ENCODE measurements at places on chromosomes 3 and 15.

DNA sequence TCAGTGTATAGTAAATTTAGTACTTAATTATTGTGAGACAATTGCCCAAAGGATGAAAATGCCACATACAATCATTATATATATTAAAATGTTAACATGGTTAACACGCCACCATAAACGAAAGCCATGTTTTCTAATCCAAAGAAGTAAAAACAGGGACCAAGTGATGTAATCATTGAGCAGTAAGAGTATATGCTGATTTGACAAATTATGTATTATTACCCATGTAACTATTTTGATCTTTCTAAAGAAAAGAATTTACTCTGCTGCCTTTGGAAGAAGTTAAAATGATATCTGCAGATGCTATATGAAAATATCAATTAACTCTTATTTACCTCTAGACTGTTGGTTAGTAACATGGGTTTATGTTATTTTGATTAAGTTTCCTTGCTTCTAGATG lies 150.2 kb downstream of the NAALADL2 start:
- no peak for DNase-seq

DNA sequence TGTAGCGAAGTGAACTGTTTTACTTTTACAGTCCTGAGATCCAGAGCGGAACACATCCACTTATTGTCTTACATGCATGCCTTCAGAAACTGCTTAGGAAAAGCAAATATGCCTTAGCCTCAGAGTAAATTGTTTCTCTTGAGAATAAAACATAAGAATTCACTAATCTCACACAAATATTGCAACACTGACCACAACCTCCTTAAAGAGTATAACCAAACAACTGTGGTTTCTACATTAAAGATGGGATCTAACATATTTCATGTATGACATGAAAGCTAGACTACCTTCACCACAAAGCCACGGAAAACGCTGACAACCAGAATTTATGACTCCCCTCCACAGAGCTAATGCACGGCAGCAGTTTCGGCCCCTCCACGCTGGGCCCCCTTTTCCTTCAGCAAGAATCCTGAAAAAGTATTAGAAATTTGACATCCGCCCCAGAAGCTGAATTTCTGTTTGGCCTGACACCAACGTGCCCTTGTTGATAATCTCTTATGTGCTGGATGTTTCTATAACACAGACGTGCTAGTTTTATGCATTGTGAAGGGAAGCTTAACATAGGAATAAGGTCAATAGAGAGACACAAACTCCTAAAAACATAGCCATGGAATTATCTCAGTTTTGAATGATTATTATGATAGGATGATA lies 84.6 kb downstream of the GREM1 start:
- DNase-seq = no peak

DNA sequence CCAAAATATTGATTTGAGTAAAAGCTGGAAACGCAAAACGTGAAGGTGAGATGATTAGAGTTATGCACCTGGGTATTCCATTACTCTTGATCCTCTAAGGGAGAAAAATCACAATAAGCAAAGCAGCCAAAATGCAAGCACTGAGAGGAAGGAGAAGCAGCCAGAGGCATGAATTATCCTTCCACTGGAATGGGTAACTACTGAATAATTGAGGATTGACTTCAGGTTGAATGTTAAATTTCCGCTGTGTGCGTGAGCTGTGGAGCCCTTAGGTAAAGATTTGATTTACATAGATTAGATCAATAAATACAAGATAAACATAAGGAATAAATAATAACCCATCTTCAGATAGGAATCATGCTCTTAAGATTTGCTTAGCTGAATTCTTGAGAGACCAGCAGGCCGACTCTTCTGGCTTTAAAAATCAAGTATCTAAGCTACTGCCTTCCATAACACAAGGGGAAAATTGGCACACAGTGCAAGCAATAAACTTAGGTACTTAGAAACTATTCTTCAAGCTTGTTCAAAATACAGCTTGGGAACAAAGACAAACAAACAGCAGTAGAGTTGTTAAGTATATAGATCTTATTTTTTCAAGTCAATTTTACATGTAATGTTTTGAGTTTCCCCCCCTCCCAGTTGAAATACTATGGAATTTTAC lies 1459.5 kb downstream of the ZPLD1 start:
- no peak for DNase-seq

DNA sequence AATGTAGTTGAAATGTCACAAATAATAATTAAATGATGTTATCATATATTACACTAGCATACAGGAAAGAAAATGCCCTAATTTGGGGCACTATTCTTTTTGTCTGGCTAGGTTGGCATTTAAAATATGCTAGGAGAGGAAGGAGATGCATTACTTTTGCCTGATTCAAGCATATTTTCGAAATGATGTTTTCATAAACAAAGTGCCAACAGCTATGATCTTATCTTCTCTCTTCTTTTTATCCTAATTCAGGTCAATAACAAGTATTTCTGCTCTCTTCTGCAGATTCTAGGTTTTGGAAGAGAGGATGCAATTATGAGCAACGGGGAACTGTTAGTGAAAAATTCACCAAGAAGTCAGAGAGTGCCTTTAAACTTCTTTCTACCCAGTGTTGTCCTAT lies 55.8 kb upstream of the NR2F2 start:
- no peak for DNase-seq

- DNase-seq = no peak
These were observed 1.7 kb upstream of the ARF4 start for GRCh38 chr3:57598765-57599360.

DNA sequence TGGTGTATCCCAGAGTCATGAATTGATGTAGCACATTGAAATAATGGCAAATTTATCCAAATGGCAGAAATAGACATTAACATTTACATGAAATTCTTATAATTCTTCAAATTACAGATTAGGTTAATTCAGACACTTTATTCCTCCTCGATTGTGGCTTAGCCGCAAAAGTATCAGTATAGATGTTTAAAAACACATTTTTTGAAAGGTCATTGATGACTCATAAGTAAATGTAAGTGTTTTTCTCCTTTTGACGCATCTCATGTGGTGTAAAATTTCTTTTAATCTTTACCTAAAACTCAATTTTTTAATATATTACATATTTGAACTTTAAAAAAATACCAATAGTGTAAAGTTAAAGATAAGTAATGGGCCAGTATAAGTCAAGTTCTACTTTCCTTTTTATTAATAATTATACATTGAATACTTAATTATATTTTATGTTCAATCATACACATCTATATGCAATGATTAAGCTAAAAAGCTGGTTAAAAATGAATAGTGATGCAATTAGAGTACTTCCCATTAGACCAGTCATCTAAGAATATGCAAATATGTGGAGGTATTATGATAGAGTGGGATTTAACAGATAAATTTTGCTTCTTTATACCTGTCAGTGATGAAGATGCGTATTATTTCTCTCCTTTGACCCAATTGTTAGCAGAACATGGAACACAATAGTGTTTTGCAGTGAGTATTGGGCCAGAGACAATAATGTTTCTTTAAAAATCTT lies 678.1 kb upstream of the DPPA4 start:
- DNase-seq = no peak

DNA sequence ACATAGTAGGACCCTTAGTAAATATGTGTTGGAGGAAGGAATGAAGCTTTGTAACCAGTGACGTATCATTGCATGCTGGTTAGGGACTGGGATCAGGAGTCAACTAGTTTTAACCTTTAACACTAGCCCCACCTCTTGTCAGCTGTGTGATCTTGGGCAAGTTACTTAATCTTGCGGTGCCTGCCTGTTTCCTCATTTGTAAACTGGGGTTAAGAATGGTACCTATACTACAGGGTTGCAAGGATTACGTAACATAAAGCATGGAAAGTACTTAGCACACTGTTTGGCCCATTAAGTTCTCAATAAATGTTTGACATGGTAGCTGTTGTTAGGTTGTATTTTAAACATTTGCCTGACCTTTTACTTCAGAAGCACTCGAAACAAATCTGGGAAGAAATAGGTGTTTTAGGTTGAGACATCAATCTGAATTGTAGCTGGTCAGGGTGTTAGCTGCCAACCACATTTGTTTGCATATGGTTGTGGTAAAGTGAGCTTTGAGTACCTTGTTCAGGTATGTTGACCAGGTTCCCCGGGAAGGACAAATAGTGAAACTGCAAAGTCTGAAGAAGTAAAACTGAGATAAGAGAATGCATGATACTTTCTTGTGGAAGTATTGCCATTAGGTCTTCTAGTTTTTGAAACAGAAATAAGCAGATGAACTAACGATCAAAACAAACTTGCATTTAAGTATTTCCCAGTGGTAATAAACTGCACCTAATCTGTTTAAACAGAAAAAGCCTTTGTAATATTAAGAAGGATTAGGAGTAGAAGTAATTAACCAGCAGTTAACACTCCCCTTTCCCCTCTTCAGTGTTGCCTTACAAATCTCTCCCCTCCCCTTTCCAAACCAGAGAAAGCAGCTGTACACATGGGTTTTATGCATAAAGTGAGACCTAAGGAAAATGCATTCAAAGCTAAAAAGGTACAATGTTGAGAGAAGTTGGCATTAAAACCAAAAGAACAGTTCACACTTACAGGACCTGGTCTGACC lies 25.8 kb upstream of the SCAANT1 start:
- no peak for DNase-seq

- no peak for DNase-seq
These were observed 17.6 kb downstream of the CALML4 start for GRCh38 chr15:68187559-68187958.

Measured in NCI-H187 treated with DMSO at 0.1 percent for 48 hours (cell line).